ENCODE measurements at places on chromosomes 13 and 19.

DNA sequence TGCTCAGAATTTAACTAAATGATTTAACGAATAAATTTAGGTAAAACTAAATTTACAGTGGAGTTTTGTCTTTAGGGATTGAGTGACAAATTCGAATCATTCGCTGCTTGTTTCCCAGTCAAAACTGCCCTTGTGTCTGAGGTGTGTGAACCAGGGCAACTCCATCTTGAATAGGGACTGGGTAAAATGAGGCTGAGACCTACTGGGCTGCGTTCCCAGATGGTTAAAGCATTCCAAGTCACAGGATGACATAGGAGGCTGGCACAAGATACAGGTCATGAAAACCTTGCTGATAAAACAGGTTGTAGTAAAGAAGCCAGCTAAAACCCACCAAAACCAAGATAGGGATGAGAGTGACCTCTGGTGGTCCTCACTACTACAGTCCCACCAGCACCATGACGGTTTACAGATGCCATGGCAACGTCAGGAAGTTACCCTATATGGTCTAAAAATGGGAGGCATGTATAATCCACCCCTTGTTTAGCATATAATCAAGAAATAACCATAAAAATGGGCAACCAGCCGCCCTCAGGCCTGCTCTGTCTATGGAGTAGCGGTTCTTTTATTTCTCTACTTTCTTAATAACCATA, 10.2 kb upstream of the ANKRD10 start:
- DNase-seq = no peak

DNA sequence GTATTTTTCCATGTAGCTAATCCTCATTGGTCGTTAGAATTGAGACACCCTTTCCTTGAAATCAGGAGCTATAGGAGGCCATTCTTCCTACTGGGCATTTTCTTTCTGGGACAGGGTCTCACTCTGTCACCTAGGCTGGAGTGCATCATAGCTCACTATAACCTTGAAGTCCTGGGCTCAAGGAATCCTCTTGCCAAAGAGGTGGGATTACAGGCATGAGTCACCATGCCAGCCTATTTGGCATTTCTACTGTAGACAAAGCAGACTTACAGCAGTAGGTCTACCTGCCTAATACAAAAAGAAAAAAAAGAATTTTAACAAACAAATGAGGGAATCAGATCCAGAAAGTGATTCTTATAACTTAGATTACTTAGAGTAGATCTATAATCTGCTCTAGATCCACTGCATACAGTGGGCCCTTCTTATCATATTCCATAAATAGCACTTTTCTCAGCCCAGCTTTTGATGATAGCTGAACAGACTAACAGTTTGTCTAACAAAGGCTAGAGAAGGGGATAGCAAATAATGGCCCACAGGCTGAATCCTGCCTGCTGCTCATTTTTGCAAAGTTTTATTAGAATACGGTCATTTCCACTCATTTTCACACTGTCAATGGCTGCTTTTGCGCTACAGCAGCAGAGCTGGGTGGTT, 36.7 kb upstream of the USPL1 start:
- DNase-seq = no peak

DNA sequence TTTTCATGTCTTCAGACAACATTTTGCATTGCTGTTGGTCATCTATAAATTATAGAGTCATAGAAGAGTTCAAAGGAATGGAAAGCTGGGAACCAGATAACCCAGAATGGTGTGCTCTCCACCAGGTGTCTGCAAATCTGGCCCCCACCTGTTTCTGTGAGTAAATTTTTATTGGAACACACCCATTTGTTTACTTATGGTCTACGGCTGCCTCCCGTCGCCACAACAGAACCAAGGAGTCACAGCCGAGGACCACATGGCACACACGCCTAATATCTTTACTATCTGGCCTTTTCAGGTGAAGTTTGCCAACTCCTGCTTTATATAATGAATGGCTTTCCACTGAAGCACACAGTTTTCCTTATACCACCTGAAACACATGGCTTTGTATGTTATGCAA, 58.2 kb downstream of the EFNB2 start:
- DNase-seq = no peak

DNA sequence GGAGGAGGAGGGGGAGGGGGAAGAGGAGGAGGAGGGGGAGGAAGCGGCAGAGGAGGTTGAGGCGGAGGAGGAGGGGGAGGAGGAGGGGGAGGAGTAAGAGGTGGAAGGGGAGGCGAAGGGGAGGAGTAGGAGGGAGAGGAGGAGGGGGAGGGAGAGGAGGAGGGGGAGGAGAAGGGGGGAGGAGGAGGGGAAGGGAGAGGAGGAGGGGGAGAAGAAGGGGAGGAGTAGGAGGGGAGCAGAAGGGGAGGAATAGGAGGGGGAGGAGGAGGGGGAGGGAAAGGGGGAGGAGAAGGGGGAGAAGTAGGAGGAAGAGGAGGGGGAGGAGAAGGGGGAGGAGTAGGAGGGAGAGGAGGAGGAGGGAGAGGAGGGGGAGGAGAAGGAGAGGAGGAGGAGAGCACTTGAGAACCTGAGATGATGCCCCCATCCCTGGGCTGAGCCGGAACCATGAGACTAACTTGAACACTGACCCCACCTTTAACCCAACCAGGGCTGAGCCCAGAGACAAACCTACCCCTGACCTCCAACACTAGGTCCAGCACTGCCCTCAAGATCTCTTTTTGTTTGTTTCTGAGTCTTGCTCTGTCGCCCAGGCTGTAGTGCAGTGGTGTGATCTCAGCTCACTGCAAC, 12.6 kb downstream of the ABCA7 start:
- no peak for DNase-seq

- no peak for DNase-seq
Observed at GRCh38 chr13:74074723-74075122, 59.5 kb downstream of the KLF12 start.

- DNase-seq = no peak
Observed at GRCh38 chr13:100433475-100433874, 155.1 kb downstream of the GGACT start.

DNA sequence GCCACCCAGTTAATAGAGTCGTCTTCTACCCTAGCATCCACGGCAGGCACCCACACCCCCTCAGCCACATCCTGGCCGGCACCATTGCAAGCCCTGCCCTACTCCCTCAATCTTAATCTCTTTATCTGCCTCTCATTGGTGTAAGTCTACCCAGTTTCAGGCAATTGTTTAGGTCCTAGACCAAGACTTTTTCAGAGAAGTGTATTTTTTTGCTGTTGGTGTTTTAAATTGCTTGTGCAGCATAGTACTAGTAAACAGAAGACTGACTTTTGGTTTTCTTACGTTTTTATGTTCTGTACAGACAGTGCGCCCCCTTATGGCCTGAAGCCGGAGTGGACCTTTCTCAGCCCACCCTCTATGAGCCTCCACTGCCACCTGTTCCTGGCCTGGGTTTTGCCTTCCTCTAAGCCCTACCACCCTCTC, 2.3 kb upstream of the LCP1 start:
- DNase-seq = peak; percentile 82

DNA sequence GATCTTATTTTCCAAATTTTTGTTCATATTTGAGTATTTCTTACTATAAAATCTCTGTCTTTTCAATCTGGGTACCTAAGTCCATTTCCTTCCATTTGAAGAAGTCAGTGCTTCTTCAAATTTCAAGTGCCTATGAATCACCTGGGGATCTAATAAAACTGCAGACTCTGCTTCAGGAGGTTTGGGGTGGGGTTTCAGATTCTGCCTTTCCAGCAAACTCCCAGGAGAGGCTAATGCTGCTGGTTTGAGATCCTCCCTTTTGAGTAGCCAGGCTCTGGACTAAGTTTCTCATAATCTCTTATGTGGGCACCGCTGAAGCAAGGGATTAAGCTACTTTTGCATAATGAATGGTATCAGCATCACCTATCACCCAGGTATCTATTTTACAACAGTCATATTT, 242.4 kb downstream of the RGCC start:
- no peak for DNase-seq

DNA sequence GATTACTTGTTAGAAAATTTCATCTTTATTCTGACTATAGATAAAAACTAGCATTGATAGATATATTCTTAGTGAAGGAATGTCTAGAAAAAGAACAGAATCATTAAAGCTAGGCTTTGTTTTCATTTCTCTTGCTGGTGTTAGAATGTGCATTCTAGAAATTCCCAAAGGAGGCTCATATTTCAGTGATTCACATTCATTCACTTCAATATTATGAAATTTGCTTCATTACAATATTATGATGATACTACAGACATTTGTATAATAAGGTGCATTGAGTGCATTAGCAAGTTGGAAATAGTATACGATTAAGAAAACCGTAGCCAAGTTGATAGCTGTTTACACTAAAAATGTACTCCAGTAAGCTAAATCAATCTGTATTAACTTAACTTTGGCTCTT, 70.7 kb upstream of the MYCBP2 start:
- DNase-seq = no peak

DNA sequence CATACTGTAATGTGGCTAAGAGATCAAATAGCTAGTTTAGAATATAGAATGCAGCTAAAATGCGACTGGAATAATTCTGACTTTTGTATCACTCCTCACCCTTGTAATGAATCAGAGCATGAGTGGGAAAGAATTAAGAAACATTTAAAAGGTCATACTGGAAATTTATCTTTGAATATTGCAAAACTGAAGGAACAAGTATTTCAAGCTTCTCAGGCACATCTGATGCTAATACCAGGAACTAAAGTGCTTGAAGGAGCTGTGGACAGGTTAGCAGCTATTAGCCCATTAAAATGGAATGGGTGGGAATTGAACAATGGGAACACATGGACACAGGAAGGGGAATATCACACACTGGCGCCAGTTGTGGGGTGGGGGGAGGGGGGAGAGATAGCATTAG, 144.2 kb upstream of the ZNF91 start:
- DNase-seq = no peak

DNA sequence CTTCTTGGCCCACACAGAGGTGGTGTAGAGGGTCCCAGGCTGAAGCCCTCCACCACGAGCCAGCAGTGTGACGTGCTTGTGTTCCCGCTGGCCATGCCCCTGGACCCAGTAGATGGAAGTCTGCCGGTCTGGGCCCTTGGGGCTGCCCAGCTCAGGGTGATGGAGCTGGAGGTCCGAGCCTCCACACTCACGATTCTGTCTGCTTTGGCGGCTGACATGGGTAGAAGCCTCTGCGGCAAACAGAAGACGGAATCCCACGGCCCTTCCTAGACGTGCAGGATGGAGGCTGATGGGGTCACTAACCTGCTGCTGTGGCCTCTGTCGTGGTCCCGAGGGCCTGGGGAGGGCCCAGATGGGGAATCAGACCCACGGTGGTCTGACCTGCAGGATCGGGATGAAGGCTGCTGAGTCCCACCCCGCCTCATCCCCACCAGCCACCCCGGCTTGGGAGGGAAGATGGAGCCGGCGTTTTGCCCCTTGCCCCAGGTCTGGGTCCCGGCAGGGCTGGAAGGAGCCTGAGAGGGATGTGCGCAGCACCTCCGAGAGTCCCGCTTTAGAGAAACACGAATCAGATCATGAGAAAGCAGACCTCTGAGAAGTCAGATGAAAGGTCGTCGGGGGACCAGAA, 4.4 kb downstream of the TMEM86B start:
- DNase-seq = no peak

All from activated T-cell treated with anti-CD3 and anti-CD28 coated beads, Interleukin-2, amount 50 U/mL, for 48 hours (primary cell).